Fibroblast of skin of right quadriceps (primary cell): ENCODE measurements at places on chromosomes 7 and 10.

DNA sequence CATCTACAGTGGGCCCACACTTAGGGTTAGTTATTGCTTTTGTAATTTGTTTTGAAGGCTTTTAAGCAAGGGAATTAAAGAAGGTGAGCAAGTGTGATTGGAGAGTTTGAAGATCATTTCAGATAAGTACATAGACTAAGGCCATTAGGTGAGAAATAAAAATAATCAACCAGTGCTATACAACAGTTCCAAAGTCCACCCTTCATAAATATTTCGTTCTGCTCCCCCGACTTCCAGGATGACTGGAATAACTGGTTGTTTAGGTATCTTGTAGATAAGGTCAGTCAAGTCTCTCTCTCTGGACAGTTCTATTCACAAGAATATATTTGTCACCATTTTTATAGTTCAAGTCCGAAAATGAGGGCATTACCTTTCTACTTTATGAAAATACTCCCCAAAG is 98.0 kb upstream of the MBL2 start:
- no peak for DNase-seq

GRCh38 chr10:70300461-70300860 is 16.7 kb upstream of the NPFFR1 start:
- DNase-seq, result no peak

DNA sequence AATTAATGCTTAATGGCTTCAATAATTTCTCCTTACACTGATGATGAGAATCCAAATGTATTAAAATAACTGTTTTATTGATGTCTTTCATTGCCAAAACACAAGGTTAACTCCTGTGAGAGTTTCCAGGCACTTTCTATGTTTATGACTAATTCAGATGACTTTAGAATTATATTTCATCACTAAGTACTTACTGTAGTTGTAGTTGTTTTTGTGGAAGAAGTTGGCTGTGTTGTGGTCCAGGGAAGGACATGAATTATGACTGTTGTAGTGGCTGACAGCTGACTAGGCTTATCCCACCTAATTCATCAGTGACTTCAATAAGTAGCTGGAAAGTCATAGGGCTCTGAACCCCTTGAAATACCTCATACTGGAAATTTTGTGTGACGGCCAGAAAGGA is 254.8 kb downstream of the HGF start:
- DNase-seq, result peak; percentile 76

- no peak for DNase-seq
These were observed 48.6 kb upstream of the CNPY1 start for GRCh38 chr7:155594961-155595366.

DNA sequence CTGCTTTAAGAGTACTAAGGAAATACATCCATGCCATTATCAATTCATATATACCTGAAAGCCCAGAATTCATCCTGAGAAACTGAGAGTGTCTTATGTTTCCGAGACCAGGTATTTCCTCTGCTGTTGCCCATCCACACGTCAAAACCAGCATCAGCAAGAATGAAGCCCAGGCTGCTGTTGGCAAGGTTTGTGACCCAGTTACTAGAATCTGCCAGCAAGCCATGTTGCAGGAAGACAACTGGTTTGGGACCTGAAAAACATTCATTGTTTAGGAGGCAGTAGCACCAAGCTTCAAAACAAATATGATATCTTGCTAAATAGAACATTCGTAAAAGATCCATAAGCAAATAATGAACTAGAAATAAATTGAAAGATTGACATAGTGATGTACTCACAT is 21.0 kb upstream of the CH25H start:
- no peak for DNase-seq

DNA sequence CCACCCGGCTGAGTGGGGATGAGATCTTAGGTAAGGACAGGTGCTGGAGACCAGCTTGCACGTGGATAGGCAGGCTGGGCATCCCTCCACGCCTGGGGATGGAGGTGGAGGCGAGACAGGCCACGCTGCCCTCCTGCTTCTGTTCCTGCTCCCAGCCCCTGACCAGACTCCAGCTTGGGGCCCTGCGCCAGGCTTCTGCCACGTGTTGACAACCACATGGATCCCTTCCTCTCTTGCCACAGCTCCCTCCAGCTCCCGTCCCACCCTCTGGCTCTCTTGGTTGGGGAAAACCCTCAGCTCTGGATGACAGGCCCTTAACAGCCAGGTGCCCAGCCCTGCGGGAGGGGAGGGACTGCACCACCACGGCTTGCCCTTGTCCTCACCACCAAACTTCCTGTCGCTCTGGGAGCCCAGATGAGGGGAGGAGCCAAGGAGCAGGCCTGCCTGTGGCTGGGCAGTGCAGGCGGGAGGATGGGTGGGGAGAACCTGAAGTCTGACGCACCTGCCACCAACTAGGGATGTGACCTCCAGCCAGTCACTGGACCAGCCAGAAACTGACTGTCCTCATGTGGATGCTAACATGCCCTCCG is 36.0 kb downstream of the KCNH2 start:
- DNase-seq, result no peak

GRCh38 chr7:128830231-128831177 is at the start of gene FLNC:
Gene FLNC, plus strand, starts transcription at chr7:128830406. Its CDS starts 232 bp downstream, at chr7:128830638.
- DNase-seq, result peak; percentile 78

DNA sequence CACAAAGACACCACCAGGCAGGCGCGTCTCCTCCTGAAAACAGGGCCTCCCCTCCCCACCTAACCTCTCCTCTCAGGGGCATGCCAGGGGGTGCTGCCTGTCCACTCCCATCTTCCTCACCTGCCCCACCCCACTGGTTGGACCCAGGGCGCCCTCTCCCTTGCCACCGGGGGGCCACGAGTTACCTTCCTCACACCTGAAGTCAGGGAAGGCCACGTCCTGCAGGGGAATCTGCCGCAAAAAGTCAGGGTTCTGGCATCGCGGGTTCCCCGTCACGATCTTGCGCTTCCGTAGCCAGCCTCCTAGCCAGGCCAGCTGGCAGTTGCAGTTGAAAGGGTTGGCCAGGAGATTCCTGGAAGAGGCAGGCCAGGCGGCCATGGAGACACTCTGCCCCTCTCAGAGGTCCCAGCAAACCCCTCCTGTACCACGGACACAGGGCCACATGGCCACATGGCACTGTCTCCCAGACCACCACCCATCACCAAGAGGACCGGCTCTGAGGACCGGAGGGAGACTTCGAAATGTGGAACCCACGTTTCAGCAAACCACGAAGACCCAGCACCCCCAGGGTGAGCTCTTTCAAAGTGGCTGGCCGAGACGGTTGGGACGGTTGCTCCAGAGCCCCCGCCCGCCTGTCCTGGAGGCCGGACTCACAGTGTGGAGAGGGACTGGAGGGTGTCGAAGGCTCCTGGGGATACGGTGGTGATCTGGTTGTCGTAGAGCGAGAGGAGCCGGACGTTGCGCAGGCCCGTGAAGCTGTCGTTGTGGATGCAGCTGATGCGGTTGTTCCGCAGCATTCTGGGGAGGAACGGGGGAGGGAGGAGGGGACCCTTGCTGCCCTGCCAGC is 142.8 kb downstream of the SLIT1 start:
- DNase-seq, result no peak
